ENCODE measurements at places on chromosomes 3 and 15.
A peak's percentile ranks its signal among the peaks of the same experiment; 100 is the strongest.

DNA sequence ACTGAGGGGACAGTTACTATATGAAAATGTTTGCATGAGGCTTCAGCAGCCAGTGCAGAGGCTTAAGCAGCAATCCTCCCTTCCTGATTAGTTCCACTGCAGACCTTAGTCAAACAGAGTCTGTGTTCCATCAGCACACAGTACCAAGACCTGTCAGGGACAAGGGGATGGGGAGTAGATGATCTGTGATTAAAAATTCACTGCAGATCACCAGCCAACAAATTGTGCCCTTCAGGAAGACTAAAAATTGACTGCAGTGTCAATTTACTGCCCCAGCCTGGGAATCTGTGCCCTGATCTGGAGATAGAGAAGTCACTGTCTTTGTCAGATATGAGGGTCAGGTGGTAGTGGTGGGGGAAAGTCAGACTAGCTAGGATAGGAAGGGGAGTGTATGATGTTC is 13.8 kb upstream of the NMNAT3 start:
- DNase-seq: no peak

DNA sequence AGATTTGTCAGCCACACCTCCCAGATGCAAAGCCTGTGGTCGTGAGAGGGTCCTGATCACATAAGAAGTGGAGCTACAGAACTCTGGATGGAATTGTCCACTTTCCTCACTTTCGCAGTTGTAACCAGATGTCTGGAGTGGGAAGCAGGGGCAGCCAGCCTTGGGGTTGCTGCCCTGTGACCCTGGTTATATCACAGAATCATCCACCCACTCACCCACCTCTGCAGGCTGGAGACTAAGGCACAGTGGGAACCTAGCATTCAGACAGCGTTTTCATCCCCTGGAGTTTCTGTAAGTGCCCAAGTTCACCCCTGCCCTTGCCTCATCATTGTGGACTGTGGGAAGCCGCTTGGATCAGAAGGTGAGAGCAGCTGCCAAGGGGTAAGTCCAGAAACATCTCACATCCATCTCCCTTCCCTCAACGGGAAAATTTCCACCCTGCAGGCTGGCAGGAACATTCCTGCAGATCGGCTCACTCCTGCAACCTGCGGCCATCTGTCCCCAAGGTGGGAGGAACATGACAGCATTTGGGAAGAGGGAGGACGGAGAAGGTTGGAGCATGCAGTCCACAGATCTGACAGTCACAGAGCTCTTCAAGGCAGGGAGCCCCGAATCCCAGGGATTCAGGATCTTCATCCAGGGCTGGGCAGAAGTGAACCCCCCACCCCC is 2.9 kb upstream of the IQSEC1 start:
- no peak for DNase-seq

- no peak for DNase-seq
These were observed 128.3 kb upstream of the RGMA start for GRCh38 chr15:93217343-93217742.

DNA sequence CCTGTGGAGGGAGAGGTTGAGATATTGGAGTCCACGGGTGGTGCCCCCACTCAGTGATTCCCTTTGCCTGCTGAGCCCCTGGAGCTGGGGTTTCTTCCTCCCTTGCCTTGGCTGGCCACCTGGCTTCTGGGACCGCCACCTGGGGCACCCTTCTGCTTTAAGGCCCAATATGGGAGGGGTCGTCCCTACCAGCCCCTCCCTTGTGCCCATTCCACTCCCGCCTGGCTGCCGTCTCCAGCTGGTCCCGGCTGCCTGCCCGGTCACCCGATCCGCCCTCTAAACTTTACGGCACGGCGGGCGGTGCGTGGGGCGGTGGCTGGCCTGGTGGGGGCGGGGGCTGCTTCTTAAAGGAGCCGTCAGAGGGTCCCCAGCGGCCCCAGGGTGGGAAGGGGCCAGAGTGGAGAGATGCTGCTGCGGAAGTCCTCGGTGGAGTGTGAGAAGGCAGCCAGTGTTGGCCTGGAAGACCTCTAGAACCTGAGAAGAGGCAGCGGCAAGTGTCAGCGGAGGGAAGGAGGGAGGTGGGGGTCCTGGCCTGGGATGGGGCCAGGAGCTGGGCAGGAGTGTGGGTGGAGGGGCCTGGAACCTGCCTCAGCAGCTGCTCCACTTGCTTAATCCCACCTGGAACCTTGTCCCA is 1.6 kb upstream of the SEMA3B start:
- DNase-seq: no peak

DNA sequence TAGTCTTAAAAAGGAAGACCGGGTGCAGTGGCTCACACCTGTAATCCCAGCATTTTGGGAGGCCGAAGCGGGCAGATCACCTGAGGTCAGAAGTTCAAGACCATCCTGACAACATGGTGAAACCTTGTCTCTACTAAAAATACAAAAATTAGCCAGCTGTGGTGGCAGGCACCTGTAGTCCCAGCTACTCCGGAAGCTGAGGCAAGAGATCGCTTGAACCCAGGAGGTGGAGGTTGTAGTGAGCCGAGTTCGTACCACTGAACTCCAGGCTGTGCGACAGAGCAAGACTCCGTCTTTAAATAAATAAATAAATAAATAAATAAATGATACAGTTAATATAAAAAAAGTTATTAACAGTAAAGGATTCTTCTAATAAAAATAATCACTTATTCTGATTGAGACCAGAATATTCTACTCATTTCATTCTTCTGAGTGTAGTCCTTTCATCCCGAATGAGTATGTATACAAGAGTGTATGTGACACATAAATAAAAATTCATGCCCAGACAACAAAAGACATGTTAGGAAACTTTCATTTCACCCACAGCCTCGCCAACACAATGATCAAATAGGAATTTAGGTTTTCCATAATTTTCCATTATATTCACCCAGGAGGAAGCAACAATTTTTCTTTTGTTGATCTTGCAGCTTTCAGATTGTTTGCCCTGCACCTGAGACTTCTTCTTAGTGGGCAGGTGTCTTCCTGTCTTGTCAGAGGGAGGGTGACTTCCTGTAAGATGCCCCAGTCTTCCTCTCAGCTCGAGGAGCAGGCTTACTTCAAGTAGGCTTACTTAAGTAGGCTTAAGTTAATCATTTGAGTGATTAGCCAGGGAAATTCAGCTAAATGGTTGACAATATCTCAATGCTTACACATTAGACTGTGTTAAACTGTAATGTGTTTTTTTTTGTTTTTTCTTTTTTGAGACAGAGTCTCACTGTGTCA is 7.8 kb upstream of the NUP210 start:
- DNase-seq: no peak

GRCh38 chr3:49300595-49300994 is 23.6 kb upstream of the C3orf62 start:
- no peak for DNase-seq

- no peak for DNase-seq
These were observed 12.1 kb upstream of the CPB1 start for GRCh38 chr3:148815316-148816110.

DNA sequence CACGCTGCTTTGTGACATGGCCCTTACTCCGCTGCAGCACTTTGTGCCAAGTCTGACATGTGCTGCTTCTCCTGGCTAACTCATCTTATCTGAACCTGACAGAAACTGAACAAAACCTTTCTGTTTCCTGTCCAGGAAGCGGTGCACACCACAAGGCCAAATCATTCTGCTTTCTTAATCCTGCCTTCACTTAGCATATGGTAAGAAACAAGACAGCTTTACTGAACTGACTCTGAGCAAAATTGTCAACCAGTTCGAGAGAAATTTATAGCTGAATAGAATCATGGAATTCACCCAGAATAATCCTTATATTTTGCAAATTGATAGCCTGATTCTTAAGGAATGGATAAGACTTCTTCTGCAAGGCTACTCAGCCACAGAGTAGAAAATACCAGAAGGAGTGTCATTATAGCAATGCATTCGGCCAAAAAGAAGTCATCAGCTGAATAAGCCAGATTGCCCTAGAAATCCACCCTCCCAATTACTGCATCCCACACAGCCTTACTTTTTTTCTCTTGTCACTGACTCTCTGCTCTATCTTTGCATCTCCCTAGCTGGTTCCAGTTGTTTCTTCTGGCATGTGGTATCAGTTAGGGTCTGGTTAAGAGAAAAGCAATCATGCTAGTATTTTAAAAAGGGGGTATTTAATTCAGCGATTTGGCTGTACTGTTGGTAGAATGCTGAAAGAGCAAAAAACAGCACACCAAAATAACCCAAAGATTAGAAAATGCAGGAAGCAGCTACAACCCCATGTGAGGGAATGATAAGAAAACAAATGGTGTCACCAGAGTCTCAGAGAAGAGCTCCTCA is 41.6 kb upstream of the STRIT1 start:
- DNase-seq: no peak

GRCh38 chr15:99441871-99442251 is 123.9 kb upstream of the MEF2A start:
- DNase-seq: no peak

DNA sequence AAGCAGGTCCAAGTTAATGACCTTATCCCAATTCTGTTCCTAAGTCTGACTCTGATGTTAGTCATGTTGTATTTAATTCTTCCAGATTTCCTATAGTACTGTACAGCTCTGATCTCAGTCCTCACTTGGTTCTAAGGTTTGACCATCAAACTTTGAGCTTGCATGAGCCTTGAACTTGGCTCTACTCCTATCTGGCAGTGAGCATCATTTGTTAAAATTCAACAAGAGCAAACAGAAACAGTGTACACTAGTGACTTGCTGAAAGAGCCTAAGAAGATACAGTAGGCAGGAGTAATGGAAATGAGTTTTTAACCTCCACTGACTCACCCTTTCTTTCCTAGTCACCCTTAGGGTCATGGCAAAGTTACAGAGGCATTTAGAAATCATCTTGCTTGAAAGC is 451.1 kb upstream of the TPRG1 start:
- no peak for DNase-seq

GRCh38 chr15:35506272-35506870 is 39.6 kb downstream of the DPH6 start:
- no peak for DNase-seq

DNA sequence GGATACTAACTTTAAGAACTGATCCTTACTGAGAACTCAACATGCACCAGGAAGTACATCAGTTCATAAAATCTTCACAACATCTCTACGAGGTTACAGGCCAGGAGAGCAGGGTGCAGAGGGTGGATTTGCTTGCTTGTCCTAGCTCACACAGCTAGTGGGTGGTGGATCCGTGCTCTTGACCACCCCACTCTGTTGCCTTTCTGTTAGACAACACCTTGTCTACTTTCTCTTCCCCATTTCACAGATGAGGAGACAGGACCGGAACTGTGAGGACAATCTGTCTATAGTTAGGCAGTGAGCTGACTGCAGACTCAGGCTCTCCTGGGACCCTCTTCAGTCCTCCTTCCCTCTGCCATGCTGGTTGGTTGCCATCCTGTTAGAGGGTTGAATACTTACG is 221.7 kb upstream of the TLE3 start:
- no peak for DNase-seq

- no peak for DNase-seq
These were observed 29.2 kb upstream of the CYP11A1 start for GRCh38 chr15:74396445-74397238.

GRCh38 chr3:48928679-48929078 is 10.0 kb downstream of the ARIH2 start:
- DNase-seq: no peak

GRCh38 chr3:33355611-33356010 is 78.4 kb downstream of the FBXL2 start:
- no peak for DNase-seq

- DNase-seq: no peak
These were observed 145.2 kb upstream of the CBLB start for GRCh38 chr3:106013971-106014370.

DNA sequence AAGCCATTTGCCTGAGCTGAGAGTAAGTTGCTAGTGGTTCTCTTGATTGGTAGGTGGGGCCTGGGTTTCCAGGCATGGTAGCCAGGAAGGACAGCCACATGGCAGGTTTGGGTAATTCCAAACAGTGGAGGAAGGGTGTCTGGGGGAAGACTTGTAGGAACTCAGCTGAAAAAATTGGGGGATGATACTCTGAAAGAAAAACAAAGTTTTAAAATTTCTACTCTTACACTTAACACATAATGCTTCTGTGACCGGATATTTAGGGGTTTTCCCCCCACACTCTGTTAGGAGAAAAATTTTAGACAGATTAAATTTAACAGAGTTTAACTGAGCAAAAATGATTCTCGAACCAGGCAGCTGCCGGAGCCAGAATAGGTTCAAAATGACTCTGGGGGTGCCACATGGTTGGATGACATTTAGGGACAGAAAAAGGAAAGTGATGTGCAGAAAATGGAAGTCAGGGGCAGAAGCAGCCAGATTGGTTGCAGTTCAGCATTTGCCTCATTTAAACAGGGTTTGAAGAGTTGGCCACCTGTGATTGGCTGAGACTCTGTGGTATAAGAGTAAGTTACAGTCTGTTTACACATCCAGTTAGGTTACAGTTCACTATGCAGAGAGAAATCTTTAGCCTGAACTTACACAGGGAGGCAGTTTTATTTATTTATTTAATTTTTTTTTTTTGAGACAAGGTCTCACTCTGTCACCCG is 8.1 kb downstream of the B2M start:
- DNase-seq: no peak

- DNase-seq: peak; percentile 11
These were observed 51.6 kb upstream of the BLM start for GRCh38 chr15:90665288-90666134.

GRCh38 chr3:41521010-41521655 is 321.8 kb downstream of the CTNNB1 start:
- DNase-seq: no peak

DNA sequence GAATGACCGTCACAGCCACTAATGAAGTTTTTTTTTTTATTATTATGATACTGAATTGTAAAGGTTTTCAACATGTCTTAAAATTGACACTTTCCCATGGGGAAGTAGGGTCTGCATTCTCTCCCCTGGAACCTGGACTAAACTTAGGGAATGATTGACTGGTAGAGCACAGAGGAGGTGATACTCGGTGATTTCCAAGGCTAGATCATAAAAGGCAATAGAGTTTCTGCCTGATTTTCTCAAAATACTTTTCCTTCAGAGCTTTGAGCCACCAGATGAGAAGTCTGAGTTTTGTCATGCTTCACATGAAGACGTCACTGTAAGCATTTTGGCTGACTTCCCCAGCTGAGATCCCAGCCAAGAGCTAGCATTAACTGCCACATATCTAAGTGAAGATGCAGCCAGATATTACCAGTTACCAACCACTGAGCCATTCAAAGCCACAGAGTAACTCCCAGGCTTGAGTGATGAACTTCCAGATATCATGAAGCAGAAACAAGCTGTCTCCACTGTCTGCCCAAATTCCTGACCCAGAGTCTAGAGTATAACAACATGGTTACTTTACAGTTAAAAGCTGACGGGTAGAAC is 105.8 kb downstream of the LSAMP start:
- no peak for DNase-seq

GRCh38 chr3:171258316-171258715 is 201.9 kb downstream of the TNIK start:
- no peak for DNase-seq
